Stimulated activated naive CD8-positive, alpha-beta T cell treated with anti-CD3 and anti-CD28 coated beads, Interleukin-15, Interleukin-2, amounts not matched to agents 100 U/mL and 50 U/mL, for 24 hours (primary cell): ENCODE measurements at places on chromosomes 3 and 15.

GRCh38 chr15:98738689-98739401 lies 90.5 kb downstream of the IGF1R start:
- no peak for DNase-seq

DNA sequence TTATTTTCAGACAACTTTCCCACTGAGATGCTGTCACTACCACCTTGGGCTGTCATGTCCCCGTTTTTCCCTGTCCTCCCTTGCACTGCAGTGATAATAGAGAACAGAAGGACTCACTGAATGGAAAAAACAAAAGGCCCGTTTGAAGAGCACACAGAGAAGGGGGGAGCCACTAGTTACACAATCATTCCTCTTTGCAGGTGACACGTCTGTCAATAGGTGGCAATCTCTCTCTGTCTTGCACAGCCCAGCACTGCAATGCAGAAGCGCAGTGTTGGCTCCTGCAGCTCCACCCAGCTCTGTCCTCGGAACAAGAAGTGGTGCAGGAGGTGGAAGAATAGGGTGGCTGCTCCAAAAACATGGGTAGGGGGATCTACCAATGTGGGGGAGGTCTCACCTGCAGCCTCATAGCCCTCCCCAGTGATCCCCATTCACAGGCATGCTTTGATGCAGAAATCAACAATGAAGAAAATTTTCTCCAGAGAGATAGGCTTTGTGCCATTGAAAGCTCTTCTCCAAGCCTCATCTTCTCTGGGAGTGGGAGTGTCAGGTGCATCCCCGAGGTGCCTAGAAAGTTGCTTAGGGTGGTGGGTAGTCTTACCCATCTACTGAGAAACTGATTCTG lies 31.8 kb downstream of the FSTL1 start:
- peak; percentile 18 for DNase-seq

DNA sequence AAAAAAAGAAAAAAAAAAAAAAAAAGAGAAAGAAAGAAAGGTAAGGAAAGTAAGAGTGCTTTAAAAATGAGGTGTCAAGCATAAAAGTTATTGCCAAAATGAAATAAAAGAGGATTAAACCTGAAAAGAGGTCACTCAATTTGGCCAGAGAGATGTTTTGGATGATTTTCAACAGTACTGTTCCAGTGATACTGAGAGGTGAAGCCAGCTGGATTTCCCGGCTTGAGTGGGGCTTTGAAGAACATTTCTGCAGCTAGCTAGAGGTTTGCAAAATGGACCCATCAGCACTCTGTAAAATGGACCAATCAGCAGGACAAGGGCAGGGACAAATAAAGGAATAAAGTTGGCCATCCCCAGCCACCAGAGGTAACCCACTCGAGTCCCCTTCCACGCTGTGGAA lies 128.5 kb downstream of the LSAMP start:
- DNase-seq: no peak

DNA sequence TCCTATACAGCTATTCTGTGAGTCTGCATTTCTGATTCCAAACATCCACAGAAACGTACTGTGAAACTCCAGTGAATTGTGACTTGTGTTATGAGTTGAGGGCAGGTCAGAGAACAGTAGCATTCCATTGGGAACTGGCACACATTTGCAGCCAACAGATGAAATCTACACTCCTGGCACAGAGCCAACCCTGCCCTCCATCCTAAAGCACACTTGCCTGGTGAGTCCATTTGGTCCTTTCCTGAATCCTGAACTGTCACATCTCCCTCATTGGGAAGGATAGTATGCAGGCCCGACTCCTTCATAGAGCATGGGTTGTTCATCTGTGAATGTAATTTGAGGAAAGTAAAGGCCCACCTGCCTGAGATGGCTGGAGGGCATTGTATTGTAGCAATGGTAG lies 314.3 kb upstream of the RASGRP1 start:
- no peak for DNase-seq

DNA sequence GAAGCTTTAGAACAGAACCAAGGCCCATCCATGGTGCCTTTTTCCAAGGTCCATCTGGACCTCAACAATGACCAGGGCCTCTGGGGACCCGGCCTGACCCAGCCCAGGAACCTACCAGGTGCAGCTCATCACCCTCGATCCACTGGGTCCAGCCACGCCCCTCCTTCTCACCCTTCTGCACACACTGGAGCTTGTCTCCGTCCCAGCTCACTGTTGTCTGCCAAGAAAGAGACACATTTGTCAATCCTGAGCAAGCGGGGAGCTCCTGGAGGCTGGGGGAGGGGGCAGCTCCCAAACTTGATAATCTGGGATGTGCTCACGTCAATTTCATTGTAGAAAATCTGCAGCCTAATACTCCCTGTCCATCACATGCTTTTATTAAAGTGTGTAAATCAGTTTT lies 21.2 kb downstream of the RBP1 start:
- no peak for DNase-seq
